B cell (primary cell): ENCODE measurements at places on chromosomes 11 and 22. TPM values are rescaled to one million over a fixed set of nuclear protein-coding genes. Genes with fewer than 3 reads are reported as not detected.

Gene KLHL35
- 0.39 and 0.59 TPM in 2 replicates for total RNA-seq

Gene CREB3L1
- not detected in 2 replicates for total RNA-seq

Gene CECR2
- 4.8 and 6.6 TPM in 2 replicates for total RNA-seq

Gene CHORDC1
- 70.6 and 76.9 TPM in 2 replicates for total RNA-seq

Gene UPK3A
- total RNA-seq: not detected in 2 replicates

Gene PATE4
- total RNA-seq: not detected in 2 replicates

Gene OR52E2
- total RNA-seq: not detected in 2 replicates

Gene PRMT3
- 18.3 and 19.8 TPM in 2 replicates for total RNA-seq

Gene PANX2
- total RNA-seq: 0.53 and 0.59 TPM in 2 replicates

DNA sequence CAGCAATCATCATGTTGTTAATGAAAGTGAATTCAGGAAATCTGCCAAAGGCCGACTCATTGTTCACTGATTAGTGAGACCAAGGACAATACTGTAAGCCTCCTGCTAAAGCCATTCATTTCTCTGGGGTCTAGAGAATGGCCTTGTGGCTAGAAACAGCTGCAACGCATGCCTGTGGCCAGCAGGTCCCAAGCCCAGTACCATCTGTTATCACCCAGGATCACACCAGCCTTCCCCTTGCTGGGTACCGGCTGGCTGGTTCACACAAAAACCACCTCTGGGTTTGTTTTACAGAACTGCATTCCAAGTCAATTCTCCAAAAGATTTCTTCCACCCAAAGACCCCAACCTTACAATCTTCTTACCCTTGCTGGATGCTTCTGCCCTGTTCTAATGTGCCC is 1.1 kb downstream of the PLAAT5 start:
- DNase-seq: no peak
- no peak overlapping the region for H3K27ac ChIP-seq
- H3K4me3 ChIP-seq: no peak overlapping the region
- H3K27me3 ChIP-seq: peaks cover 18% of the 10 kb centered on the region
- no peaks in the 10 kb centered on the region for H3K36me3 ChIP-seq

GRCh38 chr22:31305194-31305593 is 12.9 kb upstream of the PIK3IP1 start:
- no peak overlapping the region for H3K4me3 ChIP-seq
- H3K27ac ChIP-seq: no peak overlapping the region
- no peaks in the 10 kb centered on the region for H3K27me3 ChIP-seq
- DNase-seq: no peak
- H3K4me1 ChIP-seq: peaks cover 10% of the 10 kb centered on the region
- no peaks in the 10 kb centered on the region for H3K36me3 ChIP-seq

GRCh38 chr11:27095887-27096286 is 55.3 kb downstream of the BBOX1 start:
- H3K36me3 ChIP-seq: no peaks in the 10 kb centered on the region
- no peak for DNase-seq
- H3K27ac ChIP-seq: no peak overlapping the region
- no peaks in the 10 kb centered on the region for H3K27me3 ChIP-seq
- no peaks in the 10 kb centered on the region for H3K4me1 ChIP-seq

DNA sequence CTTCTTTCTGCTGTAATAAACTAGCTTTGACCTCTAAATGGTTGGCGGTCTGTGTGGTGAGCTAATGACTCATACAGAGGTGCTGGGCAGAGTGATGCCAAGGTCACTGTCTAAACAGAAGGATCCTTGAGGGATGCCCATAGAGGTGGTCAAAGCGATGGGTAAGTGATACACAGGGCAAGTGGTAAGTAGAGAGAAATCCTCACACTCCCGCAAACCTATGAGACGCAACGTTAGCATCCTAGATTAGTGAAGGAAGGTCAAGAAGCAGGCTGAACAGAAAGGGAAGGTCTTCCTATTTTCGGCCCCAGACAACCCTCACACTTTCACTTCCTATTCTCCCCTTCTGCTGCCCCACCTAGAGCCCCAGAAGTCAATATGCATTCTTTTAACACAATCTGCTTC is 65.6 kb upstream of the SESN3 start:
- no peaks in the 10 kb centered on the region for H3K27me3 ChIP-seq
- H3K4me3 ChIP-seq: peak overlapping the region; percentile 10
- H3K4me1 ChIP-seq: peaks cover 47% of the 10 kb centered on the region
- H3K36me3 ChIP-seq: no peaks in the 10 kb centered on the region
- peak; percentile 84 for DNase-seq

GRCh38 chr11:123526027-123526805 is 96.1 kb downstream of the GRAMD1B start:
- no peak overlapping the region for H3K4me3 ChIP-seq
- H3K4me1 ChIP-seq: no peaks in the 10 kb centered on the region
- no peak overlapping the region for H3K27ac ChIP-seq
- no peaks in the 10 kb centered on the region for H3K36me3 ChIP-seq
- DNase-seq: no peak

DNA sequence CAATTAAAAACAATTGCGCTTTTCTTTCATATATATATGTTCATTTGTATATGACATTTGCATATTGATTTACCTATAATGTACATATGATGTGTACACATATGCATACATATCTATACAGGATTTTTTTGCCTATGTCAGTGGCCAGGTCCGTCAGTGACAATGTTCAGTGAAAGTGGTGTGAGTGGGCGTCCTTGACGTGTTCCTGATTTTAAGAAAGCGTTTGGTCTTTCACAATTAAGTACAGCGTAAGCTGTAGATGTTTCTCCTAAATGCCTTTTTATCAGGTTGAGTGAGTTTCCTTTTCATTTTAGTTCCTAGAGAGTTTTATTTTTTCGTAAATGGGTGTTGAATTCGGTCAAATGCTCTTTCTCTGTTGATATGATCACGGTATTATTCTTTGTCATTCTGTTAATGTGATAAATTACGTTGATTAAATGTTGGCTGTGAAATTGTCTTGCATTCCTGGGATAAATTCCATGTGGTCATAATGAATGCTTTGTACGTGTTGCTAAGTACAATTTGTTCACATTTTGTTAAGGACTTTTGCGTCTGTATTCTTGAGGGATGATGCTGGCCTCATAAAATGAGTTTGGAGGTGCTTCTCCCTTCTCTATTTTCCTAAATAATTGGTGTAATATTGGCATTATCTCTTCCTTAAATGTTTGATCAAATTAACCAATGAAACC is 10.6 kb upstream of the GNB1L start:
- H3K4me1 ChIP-seq: no peaks in the 10 kb centered on the region
- no peaks in the 10 kb centered on the region for H3K27me3 ChIP-seq
- no peak overlapping the region for H3K4me3 ChIP-seq

DNA sequence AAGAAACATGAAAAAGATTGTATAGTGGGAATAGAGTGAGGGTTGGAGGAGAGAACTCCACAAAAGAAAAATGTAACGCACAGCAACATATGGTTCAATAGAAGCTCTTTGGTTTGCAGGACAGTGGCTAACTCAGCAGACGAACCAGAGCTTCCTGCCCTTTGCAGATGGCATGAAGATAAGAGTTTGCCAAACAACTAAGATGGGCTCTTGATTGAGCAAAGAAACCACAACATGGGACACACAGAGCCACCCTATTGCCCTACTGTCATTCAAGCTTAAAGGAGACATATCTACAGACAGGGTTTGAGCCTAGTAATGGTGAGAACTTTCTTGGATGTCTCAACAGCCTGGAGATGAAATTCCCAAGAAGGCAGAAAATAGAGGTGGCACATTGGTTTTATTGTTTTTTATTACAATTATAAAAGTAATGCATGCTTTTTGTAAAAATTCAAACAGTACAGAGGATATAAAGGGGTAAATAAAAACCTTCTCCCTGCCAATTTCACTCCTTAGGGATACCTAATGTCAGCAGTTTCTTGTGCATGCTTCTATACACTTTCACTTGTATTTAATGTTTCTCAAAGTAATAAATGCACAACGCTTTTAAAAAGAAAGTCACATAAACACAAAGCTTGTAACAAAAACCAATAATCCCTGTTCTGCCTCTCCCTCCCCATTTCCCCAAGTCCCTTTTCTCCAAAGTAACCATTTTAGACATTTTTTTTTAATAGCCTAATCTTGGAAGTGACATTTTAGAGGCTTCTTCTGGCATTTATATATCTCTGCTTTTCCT is 63.7 kb downstream of the COPB1 start:
- no peaks in the 10 kb centered on the region for H3K36me3 ChIP-seq
- no peaks in the 10 kb centered on the region for H3K27me3 ChIP-seq
- H3K4me1 ChIP-seq: peaks cover 11% of the 10 kb centered on the region
- DNase-seq: no peak
- no peak overlapping the region for H3K4me3 ChIP-seq

DNA sequence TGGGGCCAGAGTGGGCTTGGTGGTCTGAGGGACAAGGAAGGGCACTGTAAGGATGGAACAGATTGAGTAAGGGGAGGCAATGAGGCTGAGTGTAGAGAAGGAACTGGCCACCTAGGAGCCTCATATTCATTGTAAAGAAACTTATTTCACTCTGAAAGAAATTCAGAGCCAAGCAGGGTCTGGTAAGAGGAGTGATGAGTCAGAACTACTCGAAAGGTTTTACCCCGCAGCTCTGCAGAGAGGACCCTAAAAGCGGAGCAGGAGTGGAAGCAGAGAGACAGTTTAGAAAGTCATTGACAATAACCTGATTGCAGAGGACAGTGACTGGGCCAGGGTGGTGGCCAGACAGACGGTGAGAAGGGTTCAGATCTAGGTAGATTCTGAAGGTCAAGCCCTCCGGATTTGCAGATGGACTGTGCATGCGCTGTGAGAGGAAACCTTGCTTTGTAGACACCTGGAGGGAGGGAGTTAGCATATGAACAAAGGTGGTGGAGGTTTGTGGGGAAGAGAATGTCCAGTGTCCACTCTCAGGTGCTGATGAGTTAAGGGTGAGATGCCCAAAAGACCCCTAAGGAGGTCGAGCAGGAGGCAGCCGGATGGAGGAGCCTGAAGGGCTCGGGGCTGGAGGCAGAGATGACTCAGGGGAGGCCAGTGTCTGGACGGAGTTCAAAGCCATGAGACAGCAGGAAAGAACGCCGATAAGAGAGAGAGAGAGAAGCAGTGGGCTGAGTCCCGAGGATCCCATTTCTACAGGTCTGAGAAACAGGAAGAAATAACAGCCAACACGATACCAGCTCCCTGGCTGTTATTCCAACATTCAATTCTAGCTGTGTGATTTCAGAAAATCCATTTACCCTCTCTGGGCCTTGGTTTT is 546.0 kb downstream of the BRD1 start:
- no peak overlapping the region for H3K4me3 ChIP-seq
- no peak for DNase-seq
- no peak overlapping the region for H3K27ac ChIP-seq
- H3K36me3 ChIP-seq: no peaks in the 10 kb centered on the region
- no peaks in the 10 kb centered on the region for H3K27me3 ChIP-seq

DNA sequence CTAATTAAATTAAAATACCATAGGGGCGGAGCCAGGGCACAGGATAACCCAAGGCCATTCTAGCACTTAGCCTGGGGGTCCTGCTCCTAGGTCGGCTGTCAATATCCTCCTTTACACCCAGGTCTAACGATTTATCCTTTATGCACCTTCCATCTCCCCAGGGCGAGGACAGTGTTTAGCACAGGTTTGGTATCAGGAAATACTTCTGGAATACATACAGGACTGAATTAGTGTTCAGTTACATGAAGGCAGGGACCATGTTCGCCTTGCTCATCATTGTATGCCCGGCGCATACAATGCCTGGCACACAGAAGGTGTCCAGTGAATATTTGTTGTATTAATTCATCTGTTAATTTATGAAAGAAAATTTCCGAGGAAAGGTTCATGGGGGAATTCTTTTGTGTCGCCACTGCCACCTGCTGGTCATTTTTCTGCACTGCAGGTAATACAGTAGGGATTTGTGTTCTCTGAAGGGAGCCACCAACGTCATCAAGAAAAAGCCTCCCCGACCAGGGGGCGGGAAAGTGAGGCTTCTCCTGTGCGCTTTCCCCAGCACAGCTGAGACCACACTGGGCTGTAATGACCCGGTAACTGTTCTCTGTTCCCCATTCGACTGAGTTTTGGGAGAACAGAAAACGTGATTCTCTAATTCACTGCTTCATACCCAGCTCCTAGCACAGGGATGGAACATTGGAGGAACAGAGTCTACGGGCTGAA is 68.7 kb upstream of the ASPHD2 start:
- no peaks in the 10 kb centered on the region for H3K36me3 ChIP-seq
- no peak overlapping the region for H3K4me3 ChIP-seq
- peaks cover 4% of the 10 kb centered on the region for H3K4me1 ChIP-seq
- H3K27me3 ChIP-seq: no peaks in the 10 kb centered on the region
- no peak overlapping the region for H3K27ac ChIP-seq

- no peak overlapping the region for H3K27ac ChIP-seq
- peaks cover 7% of the 10 kb centered on the region for H3K4me1 ChIP-seq
- H3K27me3 ChIP-seq: peaks cover 3% of the 10 kb centered on the region
- H3K36me3 ChIP-seq: no peaks in the 10 kb centered on the region
- H3K4me3 ChIP-seq: no peak overlapping the region
These were observed 5.2 kb upstream of the IL17RA start for GRCh38 chr22:17079572-17079971.

DNA sequence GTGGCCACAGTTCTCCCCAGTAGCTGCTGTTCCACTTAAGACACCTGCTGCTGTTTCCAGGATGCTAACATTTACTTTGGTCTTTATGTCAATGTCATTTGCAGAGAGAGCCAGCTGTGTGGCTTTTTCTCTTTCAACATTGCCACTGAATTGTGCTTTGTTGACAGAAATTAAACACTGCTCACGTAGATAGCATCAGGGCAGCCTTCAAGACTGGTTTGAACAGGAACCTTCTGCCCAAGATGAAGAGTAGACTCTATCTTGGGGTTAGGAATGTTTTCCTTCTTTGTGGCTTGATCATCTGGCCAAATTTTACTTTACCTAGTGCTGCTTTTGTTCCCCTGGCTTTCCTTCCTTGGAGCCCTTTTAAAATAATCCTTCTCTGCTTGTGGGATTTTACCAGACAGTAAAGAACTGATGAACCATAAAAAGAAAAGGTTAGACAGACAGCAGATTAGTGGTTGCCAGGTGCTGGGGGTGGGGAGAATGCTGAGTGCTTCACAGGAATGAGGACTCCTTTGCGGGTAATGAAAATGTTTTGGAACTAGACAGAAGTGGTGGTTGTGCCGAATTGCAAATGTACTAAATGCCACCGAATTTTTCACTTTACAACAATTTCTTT is 22.7 kb upstream of the XBP1 start:
- H3K27me3 ChIP-seq: no peaks in the 10 kb centered on the region
- no peak overlapping the region for H3K27ac ChIP-seq
- no peak overlapping the region for H3K4me3 ChIP-seq
- DNase-seq: no peak
- peaks cover 19% of the 10 kb centered on the region for H3K4me1 ChIP-seq

- H3K4me3 ChIP-seq: no peak overlapping the region
- no peak for DNase-seq
- H3K36me3 ChIP-seq: no peaks in the 10 kb centered on the region
- H3K4me1 ChIP-seq: no peaks in the 10 kb centered on the region
- peaks cover 3% of the 10 kb centered on the region for H3K27me3 ChIP-seq
These were observed 18.5 kb downstream of the LRFN4 start for GRCh38 chr11:66875378-66875777.
